NCI-H1048 (cell line): ENCODE measurements at places on chromosomes 1 and 21.

DNA sequence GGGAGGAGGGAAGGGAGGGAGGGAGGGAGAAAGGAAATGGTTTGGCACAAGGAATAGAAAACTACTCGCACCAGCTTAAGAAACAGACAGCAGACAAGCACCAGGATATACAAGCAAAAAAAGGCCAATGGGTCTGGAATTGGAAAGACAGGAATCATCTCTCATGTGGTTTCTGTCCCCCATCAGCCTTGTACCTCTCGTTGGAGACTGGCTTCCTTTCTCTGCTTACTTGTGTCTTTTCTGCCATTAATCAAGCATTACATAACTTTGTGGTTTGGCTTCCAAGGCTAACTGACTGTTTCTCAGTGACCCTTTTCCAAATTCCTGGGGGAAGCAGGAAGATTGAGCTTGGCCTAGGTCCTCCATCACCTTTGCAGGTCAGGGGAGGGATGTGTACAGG lies 11.8 kb upstream of the RALGPS2 start:
- no peak for DNase-seq

- DNase-seq = peak; percentile 61
Measured at GRCh38 chr1:155091071-155092051, 12.7 kb downstream of the EFNA3 start.

DNA sequence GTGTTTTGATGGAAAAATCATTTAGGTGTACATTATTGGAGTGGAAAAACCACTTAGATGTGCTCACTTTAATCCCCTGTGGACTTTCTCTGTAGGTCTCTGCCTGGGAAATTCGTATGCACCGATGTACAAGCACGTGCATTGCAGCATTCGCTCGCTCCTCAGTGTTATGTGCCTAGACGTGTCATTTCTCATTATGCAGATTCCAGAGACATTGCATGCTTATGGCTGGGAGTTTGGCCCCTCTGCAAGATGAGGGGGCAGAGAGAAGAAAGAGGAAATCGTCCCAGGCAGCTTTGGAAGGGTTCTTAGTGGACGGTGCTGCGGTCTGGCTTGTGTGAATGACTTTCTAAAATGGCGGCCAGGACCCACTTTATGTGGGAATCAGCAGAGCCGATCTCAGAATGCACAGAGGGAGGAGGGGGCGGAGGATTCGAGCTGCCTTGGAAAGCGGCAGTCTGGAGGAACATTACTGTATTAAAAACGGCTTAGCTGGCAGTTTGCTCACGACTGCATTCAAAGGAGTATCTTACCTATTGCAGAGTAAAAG lies 2.3 kb downstream of the SPEN start:
- peak; percentile 55 for DNase-seq

- no peak for DNase-seq
Measured at GRCh38 chr1:219312967-219313366, 139.3 kb downstream of the LYPLAL1 start.

GRCh38 chr1:38207275-38207674 lies 160.7 kb upstream of the POU3F1 start:
- DNase-seq = no peak
